ENCODE measurements at places on chromosomes 4 and X.
A peak's percentile ranks its signal among the peaks of the same experiment; 100 is the strongest.

GRCh38 chr4:172348426-172348825 lies 535.2 kb downstream of the GALNTL6 start:
- DNase-seq, result no peak

DNA sequence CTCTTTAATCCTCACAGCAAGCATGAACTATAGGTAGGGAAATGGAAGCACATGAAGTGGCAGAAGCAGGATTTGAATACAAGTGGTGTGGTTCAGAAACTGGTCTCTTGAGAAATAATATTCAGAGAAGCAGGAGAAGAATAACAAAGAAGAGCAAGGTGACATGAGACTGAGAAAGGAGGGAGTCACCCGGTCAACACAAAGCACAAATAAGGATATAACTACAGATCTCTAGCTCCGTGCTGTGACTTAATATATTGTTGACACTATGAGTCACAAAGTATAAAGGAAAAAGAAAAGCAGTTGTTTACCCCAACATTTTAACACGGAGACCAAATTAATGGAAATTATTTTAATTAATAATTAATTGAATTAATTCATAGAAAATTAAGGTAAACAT lies 204.5 kb downstream of the CPE start:
- DNase-seq, result no peak

DNA sequence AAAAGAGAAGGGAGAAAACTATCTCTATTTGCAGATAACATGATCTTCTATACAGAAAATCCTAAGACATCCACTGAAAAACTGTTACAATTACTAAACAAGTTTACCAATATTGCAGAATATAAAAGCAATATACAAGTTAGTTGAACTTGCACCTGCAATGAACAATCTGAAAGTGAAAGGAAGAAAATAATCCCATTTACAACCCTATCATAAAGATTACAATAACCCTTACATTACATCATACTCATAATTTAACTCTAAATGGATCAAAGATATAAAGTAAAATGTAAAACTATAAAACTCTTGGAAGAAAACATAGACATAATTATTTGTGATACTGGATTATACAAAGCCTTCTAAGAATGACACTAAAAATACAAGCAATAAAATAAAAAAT lies 77.2 kb downstream of the GSTCD start:
- no peak for DNase-seq

GRCh38 chr4:84484236-84484635 lies 14.9 kb downstream of the NKX6-1 start:
- DNase-seq, result no peak

DNA sequence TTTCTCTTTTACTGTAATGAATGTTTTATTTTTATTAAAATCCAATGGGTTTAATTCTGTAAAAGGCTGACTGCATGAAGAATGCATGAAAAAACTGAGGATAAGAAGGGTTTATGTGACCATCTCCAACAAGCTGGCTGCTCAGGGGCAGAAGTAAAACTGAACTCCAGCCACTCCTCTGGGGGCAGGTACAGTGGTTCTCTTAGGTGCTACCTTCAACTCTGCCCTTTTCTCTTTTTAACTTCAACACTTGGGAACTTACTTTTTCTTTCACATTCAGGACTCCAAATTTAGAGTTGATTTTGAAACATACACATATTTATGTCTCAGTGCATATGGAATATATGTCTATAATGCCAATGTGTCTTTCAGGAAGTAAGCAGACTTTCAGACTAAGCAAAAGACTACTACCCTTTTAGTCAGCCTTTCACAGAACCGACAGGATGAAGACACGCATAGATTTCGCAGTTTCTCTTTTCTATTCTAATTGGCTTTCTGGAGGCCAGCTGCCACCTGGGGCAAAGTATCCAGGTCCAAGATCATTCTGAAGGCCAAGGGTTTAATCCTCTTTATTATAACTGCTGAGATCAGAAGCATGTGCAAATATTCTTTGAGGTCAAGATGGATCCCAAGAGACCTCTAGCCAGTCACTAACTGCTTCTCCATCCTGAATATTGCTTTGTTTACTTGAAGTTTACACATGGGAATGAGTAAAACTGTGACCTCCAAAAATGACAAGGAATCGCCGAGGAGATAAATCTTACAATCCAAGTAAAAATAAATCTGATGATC lies 30.7 kb downstream of the HS3ST1 start:
- no peak for DNase-seq

DNA sequence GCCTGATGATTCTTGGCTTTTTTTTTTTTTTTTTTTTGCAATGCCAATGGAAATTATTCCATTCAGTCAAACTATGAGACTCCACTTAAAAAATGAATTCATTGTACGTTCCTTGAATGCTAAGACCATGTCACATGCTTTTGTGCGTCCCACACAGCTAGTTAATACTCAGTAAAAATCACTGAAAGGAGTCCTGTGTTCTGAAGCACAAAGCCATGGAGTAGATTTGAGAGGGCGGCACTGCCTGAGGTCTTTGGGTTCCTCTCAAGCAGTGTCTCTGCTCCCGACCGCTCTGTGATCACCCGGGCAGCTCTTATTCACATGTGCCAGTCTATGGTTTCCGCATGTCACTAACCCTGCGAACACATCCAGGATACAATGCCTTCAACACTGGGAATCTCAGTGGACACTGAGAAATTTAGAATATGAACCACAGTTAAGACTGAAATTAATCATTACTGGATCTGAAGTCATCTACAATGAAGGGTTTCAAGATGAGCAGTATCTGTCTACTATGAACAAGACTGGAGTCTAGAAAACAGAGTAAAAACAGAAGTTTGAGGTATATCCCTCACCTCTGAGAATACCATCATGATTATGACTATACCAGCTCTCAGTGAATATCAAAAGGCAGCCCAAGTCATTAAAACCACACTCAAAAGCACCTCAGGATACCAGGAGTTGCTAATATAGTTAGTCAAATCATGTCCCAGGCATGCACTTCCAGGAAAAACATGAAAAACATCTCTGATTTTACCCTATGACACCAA lies 193.0 kb downstream of the MGST2 start:
- no peak for DNase-seq

DNA sequence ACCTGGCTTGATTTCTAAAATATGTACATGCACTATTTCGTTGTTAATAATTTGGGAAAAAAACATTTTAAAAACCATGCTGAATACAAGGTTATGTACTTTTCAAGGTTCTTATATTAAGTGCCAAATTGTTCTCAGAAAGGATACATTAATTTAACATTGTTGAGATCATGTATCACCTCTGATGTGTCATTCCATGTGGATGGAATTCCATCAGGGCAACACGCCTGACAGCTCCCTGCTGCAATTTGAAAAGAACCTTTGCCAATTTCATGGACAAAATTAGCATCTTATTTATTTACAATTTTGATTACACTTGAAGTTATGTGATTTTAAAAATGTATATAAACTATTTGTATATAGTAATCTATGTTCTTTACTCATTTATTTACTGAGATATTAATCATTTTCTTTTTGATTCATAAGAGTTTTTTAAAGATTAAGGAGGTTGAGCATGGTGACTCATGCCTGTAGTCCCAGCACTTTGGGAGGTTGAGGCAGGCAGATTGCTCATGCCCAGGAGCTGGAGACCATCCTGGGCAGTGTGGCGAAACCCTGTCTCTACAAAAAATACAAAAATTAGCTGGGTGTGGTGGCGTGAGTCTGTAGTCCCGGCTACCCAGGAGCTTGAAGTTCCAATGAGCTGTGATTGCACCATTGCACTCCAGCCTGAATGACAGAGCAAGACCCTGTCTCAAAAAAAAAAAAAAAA lies 142.8 kb downstream of the ENPP6 start:
- no peak for DNase-seq

- no peak for DNase-seq
Observed at GRCh38 chrX:41382714-41383645, 49.0 kb downstream of the DDX3X start.

DNA sequence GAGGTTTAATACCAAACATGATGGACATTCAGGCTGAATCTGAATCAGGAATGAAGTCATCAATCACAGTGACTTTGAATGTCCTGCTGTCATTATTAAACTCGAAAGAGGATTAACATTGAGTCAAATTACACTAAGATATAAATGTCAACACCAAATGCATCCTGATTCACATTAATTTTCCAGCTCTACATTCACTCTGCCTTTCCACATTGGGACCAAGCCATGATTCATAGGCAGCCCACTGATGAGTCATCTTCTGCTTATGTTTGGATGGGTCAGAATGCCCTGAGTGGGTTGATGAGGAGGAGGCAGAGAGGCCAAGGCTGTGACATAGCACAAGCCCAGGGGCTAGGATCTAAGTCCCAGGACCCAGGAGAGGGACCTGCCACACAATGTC lies 247.6 kb upstream of the RPS6KA3 start:
- DNase-seq, result no peak

GRCh38 chr4:21045119-21045518 lies 344.9 kb downstream of the PACRGL start:
- DNase-seq, result no peak

- DNase-seq, result peak; percentile 2
Observed at GRCh38 chrX:105837232-105837631, 14.9 kb downstream of the NRK start.

DNA sequence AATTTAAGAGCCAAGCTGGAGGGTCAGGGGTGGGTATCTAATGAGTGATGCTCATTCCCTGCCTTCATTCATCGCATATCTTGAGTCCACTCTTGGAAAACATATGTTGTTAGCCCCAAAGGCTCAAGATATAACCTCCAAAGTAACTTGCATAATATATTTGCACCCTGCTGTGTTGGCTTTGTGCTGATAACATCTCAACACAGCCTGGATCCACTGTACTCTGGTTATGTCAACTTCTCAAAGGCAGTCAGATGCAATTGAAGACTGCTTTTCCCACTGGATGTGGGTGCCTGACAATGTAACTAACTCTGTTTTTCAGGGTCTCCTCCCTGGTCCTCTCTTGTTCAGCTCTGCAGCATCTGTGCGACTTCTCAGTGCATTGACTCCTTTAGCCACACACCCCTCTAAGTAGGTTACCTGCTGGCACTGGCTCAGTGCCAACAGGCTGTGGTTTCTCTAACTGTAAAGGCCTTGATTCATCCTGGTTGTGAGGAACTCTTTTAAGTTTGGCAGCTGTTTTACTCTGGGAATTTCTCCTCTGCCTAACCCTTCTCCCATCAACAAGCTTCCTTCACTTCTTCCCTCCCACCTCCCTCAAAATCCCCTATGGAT lies 28.1 kb downstream of the SLC16A2 start:
- DNase-seq, result no peak

DNA sequence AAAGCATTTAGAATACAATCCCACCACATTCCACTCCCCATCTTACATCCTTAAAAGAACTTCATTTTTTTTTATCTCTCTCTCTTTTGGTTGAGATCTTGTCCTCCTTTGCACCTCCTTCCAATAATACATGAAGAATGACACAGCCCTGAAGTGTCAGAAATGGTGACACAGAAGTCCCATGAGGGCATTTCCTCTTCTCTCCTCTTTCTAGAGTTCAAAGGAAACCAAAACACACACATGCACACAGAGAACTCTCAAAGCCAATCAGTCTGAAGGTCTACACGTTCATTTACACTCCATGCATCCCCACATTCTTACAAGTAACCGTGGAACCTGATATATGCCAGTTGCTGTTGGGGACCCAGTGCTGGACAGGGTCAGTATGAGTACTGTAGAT lies 450.7 kb downstream of the HNRNPD start:
- DNase-seq, result no peak

DNA sequence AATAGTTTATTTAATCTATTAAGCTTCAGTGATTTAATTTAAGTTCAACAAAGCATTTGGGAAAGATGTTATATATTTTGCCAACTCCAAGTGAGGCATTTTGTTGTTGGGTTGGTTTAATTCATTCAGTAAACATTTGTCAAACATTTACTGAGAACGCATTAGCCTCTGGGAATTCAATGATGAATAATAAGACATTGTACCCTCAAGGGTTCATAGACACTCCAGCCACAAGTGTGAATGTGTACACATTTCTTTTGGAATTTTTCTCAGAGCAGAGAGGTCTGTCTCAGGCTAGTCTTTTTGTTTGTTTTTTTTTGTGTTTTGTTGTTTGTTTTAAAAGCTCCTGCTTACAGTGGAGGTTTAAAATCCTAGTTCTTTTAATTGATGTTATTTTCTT lies 203.9 kb downstream of the SOWAHB start:
- no peak for DNase-seq

GRCh38 chr4:82043081-82043808 lies 330.5 kb downstream of the HNRNPD start:
- peak; percentile 23 for DNase-seq

DNA sequence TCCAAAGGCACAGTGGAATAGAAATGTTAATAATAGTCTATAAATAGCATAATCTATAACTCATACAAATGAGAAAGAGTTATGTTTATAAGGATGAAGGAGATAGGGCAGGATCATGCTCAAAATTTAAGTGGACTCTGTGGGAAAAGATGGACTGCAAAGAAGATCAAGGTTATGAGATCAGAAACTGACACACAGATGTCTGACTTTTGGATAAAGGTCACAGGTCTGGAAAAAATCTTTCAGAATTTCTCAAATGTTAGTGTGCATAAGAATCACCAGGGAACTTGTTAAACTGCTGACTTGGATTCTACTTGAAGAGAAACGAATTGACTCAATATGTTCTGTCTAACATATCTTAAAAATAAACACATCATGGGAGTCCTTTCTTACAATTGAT lies 104.1 kb downstream of the FSTL5 start:
- DNase-seq, result no peak

DNA sequence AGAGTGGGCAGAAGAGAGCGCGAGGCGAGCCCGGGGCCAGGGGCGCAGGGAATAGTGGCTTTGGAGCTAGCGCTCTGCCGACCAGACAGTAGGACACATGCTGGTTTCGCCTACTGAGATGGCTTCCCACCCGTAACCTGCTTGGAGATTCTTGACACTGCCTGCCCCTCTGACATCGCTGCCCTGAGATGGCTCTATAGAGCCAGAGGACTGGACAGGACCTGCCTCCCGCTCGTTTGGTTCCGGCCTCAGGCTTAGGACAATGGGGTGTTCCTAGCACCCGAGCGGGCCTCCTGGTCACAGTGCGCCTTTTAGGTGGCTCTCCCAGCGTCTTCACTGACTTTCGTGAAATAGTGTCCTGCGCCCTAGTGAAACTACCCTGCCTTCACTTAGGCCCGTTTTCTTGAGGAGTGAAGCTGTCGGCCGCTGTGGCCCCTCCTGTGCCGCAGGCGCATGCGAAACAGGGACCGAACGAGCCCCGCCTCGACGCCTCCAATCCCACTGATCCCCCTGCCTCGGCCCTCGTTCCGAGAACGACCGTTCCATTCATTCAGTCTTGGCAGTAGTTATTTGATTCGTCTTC lies 608 bp downstream of the TAF1 start:
- peak; percentile 28 for DNase-seq

- DNase-seq, result no peak
Observed at GRCh38 chr4:75745721-75746199, 21.4 kb downstream of the USO1 start.

DNA sequence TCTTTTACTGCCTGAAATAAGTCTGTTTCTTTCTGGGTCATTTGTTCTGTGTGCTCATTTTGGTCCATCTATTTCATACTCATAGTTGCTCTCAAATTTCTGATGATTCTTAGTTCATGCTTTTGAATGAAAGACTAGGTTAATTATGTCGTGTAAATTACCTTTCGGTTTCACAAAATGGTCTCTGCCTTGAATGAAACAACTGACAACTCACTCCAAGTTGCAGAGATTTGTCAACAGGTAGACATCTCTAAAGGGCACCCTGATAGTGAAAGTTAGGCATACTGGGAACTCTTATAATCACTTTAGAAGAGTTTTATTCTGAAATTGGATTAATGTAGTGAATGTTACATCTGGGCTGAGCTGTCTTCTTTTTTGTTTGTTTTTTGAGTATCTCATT lies 726.9 kb downstream of the PDHA2 start:
- no peak for DNase-seq

GRCh38 chr4:141706445-141706844 lies 70.1 kb downstream of the IL15 start:
- no peak for DNase-seq

GRCh38 chr4:112355662-112356061 lies 58.5 kb downstream of the ALPK1 start:
- no peak for DNase-seq
